Stimulated activated naive B cell treated with anti-CD40 and anti-IgM and Interleukin-4, amounts not matched to agents 10 μg/mL and 1 μg/mL and 100 μg/mL, for 72 hours (primary cell): ENCODE measurements at places on chromosomes 12 and 14.

DNA sequence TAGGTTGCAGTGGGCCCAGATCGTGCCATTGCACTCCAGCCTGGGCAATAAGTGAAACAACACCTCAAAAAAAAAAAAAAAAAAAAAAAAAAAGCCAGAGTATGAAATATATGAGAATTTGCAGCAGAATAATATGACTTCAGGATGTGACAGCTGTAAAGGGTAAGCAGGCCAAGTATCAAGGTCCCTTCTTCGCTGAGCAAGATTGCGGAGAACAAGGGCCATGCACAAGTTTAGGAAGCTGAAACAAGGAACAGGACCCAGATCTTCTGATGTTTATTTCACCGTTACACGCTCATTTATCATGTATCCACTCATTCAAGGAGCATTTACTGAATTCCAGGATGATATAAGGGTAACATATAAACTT lies 659 bp upstream of the FOXJ2 start:
- DNase-seq: no peak

DNA sequence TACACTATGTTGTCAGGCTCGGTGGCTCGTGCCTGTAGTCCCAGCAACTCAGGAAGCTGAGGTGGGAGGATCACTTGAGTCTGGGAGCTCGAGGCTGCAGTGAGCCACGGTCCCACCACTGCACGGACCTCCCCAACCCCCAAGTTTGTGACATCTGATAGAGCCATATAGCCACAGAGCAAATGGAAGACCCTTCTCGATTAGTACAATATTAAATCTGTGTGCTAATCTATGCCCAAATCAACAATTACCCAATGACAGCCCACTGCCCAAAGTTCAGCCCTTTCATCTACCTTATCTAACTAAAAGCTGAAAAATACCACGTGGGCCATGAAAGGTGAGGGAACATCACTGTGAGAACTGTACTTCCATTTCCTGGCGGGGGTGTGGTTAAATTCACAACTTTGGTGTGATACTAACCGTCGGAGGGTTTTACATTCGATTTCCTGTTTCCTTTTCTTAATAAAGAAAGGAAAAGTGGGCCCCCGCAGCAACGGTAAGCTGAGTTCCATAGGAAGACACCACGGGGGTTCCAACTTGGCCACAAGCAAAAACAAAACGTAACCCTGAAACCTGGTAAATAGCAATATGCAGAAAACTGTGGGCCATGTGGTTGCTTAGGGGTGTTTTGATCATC lies 31.2 kb upstream of the FOS start:
- DNase-seq: peak; percentile 41

DNA sequence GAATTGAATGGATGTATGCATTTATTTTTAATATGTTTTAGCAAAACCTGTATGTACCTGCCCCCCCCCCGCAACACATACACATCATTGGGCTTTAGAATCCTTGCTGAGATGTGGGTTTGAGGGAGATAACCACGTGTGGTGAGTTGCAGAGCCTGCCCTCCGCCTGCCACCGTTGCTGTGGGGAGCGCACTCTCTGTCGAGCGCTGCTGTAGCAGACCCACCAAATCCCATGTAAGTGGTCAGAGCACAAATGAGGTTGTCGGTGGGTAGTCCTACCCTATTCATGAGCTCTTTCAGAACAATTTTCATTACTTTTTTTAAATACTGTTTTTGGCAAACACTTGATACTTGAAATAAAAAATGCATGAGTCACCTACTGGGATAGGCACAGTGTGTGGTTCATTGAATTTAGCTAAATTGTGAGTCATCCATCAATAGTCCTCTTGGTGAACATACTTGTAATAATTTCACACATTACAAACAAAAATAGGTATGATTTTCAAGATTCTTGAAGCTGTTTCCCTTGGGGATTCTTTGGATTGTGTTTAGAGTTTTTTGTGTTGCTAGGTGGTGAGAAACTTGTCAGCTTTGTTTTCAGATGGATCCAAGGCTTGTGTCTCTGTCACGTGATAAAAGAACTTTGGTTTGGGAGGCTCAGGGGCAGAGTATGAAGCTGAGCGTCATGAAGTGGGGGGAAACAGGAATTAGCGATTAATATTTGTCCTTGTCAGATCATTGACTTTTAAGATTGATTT lies 107.6 kb downstream of the PTCSC3 start:
- DNase-seq: no peak

DNA sequence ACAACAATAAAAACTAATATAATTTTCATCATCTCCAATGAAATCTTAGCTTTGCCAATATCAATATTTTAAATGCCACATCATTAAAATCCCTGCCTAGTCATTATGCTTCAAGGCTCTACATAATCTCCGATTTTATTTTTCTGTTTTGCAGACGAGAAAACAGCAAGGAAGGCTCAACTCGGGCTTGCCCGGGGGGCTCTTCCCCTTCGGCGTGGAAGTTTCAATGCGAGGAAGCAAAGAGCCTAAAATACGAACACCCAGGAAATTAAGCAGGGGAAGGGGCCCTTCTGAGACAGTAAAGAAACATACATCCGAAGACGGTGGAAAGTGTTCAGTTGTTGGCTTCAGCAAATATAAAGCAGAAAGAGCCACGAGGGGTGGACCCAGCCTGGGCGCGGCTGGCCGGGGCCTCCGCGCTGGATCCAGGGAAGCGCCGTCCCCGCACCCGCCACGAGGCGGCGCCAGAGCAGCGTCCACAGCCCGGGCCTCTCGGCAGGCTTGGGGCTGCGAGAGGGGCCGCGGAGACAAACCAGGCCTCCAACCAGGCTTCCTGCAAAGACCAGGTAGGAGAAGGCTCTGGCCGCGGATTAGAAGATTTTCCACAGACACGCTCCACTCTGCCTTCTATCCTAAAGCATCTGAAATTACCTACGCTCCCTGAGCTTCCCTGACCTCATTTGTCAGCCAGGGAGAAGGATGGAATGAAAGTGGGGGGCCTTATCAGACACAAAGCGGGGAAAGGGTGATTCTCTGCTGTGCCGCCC lies 77.2 kb downstream of the SERPINA3 start:
- DNase-seq: peak; percentile 27

DNA sequence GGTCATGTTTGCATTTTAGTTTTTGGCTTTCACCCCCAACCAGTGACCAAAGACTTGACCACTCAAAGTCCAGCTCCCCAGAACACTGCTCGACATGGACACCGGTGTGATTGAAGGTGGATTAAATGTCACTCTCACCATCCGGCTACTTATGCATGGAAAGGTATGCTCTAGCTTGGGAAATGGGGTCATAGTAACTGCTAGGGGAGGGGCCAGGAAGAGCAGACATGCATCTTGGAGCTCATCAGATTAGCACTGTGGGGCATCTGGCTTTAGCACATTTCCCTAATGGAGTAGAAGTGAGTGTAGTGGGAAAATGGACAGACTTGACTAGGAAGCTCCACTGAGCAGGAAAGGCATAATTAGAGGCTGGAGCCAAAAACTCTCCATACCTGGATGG lies 2.8 kb downstream of the PCBP2 start:
- DNase-seq: no peak
